Transverse colon (tissue), 4 donors: ENCODE measurements at places on chromosomes 11 and 22. TPM values are rescaled to one million over a fixed set of nuclear protein-coding genes. Genes with fewer than 3 reads are reported as not detected.

- DNase-seq, result no peak
Observed at GRCh38 chr11:135008001-135008405, 596.0 kb upstream of the B3GAT1 start.

BCO2 gene
- 4.5 TPM for total RNA-seq

DLG2 gene
- 1.9 TPM for total RNA-seq

- no peak for DNase-seq
Observed at GRCh38 chr11:35962369-35963138, 18.7 kb downstream of the LDLRAD3 start.

FCHSD2 gene
- total RNA-seq, result 9.1 TPM
